ENCODE measurements at places on chromosomes 2 and 18.

DNA sequence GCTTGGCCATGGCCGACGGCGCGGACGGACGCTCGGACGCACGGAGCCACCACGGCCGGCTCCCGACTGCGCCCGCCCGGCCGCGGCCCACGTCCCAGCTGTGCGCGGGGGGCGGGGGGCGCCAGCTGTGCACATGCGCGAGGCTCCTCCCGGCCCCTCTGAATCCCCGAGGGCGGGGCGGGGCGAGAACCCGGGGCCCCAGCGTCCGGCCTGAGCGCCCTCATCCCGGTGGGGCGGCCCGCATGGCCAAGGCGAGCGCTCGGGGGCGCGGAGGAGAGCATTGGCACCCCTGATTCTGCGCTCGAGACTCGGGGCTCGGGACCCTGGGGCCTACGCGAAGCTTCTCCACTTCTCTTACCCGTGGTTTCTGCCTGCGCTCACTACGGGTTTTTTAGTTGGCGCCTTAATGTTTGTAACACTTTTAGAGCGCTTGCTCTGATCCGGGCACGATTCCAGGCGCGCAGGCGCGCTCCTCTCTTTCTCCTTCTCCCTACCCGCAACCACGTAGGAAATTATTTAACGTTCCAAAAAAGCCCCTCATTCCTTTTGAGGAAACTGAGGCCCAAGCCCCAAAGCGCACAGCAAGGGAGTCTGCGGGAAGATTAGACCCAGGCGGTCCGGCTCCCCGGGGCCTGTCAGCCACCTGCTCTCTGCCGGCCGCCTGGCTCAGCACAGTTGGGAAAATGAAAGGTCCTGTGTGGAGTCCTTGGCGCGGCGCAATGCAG lies at the start of gene PXDN:
Gene PXDN (minus strand): TSS at position 70 of the 725 bp plus-strand sequence. CDS start 60 bp downstream, at position 10.
- no peak for DNase-seq

DNA sequence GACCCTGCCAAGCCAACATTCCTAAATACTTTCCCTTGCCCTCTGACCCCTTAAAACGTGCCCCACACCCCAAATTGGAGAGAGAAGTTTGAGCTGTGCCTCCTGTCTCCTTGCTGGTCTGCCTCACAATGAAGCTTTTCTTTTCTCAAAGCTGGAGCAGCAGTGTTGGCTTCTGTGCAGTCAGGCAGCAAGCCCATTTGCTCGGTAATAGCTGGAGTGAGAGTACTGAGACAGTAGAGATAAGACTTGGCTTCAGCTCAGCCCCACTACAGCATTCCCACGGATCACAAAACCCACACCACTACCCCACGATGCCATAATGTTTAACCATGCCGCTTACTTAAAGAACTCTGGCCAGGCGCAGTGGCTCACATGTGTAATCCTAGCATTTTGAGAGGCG lies 73.0 kb downstream of the NCAPH start:
- peak; percentile 28 for DNase-seq

GRCh38 chr2:14053105-14053504 lies 579.4 kb upstream of the LRATD1 start:
- DNase-seq: no peak

DNA sequence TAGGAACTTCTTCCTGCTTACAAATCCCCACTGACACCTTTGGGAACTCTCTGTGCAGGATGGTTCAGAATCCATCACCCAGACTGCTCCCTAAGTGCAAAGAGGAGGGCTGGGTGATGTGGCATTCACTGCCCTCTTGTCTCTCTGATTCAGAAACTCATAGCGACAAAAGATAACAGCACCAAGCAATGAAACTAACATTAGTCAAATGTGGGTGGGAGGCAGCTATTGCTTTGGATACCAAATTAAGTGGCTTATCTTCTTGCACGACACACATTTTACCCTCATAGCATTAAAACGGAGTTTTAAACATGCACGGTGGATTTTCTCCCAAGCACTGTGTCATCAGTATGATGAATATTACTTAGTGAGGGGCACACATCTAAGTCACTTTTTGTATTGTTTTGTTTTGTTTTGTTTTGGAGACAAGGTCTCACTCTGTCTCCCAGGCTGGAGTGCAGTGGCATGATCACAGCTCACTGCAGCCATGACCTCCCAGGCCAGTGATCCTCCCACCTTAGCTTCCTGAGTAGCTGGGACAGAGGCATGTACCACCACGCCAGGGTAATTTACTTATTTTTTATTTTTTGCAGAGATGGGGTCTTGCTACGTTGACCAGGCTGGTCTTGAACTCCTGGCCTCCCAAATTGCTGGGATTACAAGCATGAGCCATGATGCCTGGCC lies 40.9 kb upstream of the NEB start:
- no peak for DNase-seq

DNA sequence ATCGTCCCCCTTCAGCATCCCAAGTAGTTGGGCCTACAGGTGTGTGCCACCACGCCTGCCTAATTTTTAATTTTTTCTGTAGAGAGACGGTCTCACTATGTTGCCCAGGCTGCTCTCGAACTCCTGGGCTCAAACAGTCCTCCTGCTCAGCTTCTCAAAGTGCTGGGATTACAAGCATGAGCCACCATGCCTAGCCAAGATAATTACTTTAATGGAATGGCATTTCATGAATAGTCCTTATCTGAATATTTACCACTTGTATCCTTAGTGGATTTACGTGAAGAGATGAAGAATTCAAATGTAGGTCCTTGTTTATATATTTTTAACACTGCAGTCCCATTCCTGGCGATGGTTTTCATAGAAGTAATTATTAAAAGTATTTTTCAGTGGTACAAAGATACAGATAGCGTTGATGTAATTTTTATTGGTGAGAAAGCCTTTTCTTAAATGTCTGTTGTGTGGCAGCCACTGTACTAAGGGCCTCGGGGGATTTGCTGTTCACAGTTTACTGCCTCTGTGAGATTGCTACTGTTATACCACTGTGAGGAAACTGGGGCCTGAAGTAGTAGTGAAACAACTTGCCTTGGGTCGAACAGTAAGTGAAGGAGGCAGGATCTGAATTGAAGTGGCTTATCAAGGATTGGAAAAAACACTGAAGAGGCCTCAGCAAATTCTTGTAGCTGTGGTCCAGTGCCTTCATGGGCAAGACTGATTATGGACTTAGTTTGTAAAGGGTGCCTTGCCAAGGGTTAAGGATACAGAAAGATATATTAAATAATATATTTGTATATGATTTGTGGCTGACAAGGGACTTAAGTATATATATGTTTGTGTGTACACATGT lies 151.2 kb downstream of the PRPF40A start:
- no peak for DNase-seq

GRCh38 chr2:104863146-104863467 lies 9.2 kb downstream of the POU3F3 start:
- DNase-seq: no peak

- DNase-seq: peak; percentile 4
Observed at GRCh38 chr18:47215554-47216138, 35.8 kb downstream of the SKOR2 start.

DNA sequence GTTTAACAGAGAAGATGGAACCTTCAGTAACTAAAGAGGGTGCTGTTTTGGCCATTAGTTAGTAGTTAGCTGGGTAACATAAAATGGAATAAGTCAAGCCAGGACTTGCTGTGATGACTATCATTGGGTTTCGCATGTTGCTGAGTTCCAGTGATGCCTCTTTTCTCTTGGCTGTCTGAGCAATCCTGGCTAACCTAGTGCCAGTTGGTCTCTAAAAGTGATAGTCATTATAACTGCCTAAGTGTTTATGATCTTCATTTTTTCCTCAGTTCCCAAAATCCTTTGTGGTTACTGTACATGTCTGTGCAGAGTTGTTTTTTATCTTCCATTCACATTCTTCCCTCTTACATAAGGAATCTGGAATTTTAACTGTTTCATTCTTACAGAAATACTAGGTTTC lies 33.4 kb downstream of the WDR43 start:
- DNase-seq: no peak

GRCh38 chr18:24344509-24344908 lies 53.1 kb downstream of the OSBPL1A start:
- DNase-seq: no peak
